ENCODE measurements at places on chromosomes 1 and 21.

DNA sequence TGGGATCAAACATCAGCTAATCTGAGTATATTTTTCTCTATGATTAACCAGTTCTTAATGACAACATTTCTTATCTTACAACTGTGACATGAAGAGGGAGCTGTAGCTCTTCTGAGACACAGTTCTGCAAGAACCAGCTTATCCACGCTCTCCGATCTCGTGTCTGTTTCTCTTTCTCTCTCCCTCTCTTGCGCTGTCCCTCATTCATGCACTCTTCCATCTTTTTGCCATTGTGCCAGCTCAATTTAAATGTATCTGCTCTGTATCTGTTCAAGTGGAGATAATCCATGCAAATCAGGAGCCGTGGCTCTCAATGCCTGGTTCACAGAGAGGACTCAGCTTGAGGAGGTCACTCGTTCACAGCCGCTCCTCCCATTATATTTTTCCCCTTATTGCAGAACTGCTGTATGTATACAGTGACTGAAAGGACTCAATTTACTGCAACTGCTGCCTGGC, 494.7 kb upstream of the ADGRL2 start:
- DNase-seq, result no peak

GRCh38 chr1:96474985-96475743, 246.4 kb upstream of the PTBP2 start:
- no peak for DNase-seq

- no peak for DNase-seq
Measured at GRCh38 chr1:63042278-63042677, 258.3 kb downstream of the ATG4C start.

- no peak for DNase-seq
Measured at GRCh38 chr1:42240966-42241755, 76.6 kb upstream of the GUCA2A start.

- DNase-seq, result no peak
Measured at GRCh38 chr1:65170511-65171142, 22.6 kb downstream of the AK4 start.

DNA sequence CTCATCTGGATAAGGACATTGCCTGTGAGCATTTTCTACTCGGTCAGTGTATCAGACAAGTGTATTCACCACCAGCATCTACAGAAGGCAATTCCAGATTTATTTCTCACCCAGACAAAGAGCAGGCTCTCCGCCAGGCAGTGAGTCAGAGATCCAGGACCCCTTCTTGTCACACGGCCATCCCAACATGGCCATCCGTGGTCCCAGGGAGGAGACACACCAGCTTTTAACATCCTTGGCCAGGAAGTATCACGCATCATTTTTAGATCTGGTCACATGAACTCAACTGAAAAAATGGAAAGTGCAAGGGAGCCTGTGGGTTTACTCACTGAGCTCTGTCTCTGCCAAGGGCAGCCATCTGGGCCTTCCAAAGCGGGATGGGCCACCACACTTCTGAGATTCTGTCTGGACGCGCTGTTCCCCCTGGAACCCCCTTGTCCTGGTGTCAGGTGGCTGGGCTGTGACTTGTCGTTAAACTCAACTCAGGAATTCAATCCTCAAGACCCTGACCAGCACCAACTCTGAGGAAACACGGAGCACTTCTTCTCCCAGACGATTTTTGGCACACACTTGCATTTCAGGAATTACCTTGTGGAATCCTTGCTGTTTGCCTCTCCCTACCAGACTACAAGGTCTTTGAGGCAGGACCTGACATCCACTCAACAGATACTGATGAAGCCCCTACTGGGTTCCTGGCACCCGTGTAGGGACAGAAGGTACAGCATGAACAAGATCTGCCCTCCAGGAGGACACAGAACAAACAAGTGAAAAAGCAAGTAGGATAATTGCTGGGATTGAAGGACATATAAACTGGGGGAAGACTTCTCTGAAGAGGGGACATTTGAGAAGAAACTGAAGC, 21.6 kb upstream of the CCSAP start:
- DNase-seq, result no peak

DNA sequence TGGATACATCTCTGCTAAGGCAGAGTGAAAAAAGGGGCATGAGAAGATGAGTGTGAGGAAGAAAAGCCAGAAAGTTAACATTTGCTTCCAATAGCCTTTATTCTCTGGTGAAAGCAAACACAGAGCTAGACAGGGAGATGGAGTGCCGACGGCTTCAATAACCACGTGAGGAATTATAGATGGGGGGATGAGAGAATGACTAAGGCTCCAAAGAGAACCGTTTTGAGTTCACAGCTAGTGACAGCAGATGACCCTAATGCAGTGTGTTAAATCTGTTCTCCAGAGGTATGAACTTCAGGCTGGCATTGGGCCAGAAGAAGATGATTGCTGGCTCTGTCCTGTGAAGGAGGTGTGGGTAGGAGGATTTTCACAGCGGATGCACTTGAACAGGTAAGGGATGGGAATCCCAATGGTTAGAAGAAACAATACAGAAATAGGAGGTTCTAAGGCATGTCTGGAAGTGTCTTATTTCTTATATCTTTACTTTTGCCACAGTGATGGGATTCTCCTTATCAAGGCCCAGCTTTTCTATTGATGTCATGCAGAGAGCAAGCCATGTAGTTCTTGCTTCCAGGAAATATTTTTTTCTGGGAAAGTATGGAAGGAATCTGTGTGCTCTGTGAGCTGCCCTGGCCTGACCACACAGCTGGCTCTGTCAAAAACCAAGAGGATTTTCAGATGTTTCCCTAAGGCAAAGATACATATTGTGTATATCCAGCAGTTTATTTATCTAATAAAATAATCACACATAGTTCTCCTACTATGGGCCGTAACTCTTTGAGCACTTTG, 573.8 kb downstream of the LTN1 start:
- no peak for DNase-seq

- DNase-seq, result no peak
Measured at GRCh38 chr1:99369154-99369553, 104.9 kb downstream of the PLPPR4 start.

DNA sequence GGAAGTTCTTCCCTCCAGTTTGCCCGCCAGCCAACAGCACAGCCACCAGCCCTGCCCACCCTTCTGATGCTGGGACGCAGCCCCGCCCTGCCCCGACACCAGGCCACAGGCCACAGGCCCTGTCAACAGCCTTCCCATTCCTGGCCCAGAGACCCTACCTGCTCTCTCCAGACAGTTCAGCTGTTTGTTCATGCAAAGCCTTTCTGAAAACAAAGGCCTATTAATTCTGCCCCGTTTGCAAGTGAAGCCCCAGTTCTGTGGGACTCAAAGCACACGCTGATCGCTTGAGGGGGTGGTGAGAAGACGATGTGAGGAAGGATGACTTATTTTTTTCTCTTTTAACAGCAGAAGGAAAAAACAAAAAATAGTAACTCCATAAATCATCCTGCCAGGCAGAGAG, 55.4 kb upstream of the KIF26B start:
- DNase-seq, result no peak

GRCh38 chr21:33254766-33255165, 11.4 kb upstream of the IL10RB start:
- no peak for DNase-seq

GRCh38 chr21:45539046-45539795, 3.0 kb downstream of the SLC19A1 start:
- no peak for DNase-seq

DNA sequence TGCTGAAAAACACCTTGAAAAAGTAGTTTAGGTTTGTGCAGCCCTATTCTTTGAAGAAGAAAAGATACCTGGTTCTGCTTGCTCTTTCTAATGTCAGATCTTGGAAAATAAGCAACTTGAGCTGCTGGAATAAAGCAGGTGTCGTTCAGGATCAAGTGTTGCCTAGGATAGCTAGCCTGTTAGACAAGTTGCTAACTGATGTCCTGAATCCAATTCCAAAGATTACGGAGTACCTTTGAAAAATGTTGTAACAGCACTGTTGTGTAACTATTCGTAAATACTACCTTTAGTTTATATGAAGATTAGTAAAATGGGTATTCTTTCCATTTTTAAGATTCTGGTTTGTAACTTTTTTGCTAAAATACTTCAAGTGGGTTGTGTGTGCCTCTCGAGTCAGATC, 151.5 kb downstream of the CLEC20A start:
- DNase-seq, result no peak

DNA sequence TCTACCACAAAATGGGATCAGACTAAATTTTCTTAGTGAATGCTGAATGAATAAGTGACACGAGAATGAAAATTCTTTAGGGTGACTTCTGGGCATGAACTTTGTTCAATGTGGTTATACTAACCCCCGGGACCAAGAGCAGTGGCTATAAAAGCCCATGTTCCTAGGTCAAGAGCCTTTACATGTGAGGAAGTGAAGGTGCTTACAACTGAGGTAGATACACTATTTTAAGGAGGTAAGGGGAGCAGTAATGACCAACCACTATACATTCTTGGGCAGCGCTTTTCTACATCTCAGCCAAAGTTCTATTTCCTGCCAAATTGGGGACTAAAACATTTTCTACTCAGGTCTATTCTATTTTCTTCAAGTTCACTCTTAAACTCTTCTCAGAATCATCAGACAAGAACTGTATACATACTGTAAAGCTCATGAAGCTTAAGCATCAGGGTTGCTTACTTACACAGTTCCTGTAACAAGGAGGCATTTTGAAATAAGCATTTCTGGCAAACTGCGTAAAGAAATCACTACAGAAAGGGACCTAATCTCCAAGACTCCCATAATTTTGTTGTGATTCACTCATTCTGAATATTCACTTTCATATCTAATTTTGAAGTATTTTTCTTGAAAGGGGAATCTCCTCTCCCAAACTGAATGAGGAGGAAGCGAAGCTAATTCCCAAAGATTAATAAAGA, 8.5 kb upstream of the ARHGAP29 start:
- DNase-seq, result no peak

GRCh38 chr1:234658138-234658537, 48.2 kb upstream of the IRF2BP2 start:
- DNase-seq, result no peak

DNA sequence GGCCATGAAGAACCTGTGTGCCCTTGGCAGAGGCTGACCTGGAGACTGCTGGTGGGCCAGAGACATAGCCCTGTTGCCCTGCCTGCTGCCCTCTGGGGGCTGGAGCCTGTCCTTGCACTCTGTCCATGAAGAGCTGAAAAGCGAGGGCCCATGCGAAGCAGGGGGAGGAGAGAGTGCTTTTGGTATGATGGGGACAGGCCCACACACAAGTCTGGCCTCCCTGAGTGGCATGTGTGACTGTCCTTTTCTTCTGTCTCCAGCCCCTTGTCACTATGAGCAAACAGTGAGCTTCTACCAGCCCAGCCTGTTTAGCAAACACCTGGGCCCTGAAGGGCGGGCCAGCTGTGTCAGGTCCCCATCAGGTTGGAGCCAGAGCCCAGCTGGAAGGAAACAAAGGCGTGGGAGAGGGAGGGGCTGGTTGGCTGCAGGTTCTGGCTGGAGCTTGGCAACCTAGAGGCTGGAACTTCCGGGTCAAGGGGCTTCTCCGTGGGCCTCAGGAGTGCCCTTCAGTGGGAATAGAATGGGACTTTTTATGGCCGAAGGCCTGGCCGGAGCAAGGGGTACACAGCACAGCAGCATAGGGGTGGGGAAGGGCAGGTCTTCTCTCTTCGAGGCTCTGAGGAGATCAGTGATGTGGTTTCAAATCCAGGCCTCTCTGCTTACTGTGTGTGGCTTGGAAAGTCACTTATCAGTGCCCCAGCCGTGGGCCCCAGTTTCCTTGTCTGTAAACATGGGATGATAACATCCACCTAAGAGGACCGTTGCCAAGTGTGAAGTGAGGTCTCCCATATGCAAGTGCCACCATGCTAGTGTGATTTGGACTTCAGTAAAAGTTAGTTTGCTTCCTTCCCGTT, 14.3 kb downstream of the QSOX1 start:
- DNase-seq, result peak; percentile 46

DNA sequence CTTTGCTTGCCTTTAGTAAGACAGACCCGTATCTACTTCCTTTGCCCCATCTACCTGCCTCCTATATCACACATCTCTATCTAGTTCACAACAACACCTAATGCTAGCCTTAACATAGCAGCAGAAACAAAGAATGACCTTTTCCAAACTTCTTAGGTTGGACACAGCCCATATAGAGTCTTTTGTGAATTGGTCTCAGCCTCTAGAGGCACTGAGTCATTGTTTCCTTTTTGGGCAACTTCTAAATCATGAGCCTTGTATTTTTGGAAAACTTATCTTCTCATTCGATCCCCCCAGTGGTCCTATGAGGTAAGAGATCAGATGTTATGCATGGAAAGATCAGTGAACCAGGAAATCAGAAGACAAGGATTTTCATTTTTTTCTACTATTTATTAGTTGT, 679.4 kb upstream of the USP24 start:
- no peak for DNase-seq

DNA sequence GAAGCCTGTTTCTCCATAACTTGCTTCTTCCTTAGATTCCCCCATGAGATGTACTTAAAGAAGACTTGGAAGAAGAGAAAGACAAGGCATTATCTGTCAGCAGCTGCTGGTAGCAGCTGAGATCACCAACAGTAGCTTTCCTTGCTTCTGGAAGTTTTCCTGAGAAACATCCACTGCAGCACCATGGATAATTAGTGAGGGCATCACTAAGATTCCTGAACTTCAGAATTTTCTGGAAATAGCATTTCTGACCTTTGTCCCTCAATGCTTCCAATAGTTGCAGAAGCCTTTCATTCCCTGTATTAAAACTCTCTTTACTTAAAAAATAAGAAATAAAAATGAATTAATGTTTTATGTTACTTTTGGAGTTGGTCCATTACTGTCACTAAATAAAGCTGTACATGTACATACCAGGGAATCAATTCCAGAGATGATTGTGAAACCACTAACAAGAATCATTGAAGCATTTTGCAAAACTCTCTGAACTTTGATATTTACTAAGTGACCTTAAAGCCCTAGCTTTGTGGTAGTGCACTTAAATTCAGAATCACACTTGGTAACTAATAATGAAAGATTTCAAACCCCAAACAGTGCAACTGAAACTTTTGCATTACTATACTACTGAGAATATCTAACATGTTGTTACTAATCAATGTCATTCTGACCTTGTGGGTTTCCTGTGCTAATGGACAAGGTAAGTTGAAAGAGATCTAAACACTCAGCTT, at the start of gene CFHR4:
Gene CFHR4 (plus strand): TSS at position 538 of the 725 bp plus-strand sequence. CDS start 99 bp downstream, at position 637.
- no peak for DNase-seq

GRCh38 chr1:228471762-228472398, 15.3 kb upstream of the RNF187 start:
- peak; percentile 39 for DNase-seq

- no peak for DNase-seq
Measured at GRCh38 chr1:34380526-34381124, 203.9 kb downstream of the C1orf94 start.

- no peak for DNase-seq
Measured at GRCh38 chr21:29091033-29091432, 17.6 kb upstream of the CCT8 start.

DNA sequence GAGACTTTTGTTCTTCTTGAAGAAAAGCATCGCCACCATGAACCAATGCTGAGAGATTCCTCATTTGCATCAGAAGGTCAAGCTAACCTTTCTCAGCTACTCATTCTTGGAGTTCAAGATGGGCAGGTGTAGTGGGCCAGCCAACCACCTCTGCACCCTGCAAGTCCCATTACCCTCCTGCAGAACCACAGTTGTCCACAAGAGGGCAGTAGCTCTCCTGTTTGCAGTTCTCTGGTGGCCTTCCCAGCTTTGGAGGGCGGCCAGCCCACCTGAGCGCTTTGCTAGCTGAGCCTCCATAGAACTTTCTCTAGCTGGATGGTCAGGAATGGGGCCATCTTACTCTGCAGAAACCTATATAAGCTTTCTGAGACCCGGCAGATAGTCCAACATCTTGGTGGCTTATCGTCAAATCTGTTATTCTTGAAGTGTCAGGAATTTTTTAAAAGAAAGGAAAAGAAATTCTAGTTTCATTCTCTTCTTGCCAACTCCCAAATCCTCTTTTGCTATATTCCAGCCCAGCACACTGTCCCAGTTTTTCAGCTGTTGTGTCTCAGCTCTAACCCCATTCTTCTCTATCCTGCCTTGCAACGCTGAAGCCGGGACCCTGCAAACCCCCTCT, 11.0 kb upstream of the LMX1A start:
- peak; percentile 75 for DNase-seq
